ENCODE measurements at places on chromosomes 2 and 18.

GRCh38 chr2:14641116-14641515 is 8.6 kb downstream of the LRATD1 start:
- no peak for DNase-seq

GRCh38 chr2:65536596-65536995 is 104.2 kb upstream of the SPRED2 start:
- no peak for DNase-seq

DNA sequence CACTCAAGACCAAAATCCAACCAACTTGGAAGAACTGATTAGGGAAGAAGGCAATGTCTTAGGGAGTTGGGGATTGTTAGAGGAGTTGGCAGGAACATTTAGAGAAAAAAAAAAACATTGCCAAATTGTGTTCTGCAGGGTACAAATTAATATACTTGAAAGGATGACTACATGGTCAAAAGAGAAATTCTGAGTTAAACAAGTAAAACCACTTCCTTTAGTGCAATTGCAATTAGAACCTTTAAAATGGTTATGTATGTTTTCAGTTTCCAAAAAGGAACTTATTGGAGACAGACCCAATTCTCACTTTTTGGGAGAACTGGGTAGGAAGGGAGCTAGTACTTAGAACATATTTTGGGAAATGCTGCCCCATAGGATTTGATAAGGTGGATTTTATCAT is 137.9 kb downstream of the GPD2 start:
- no peak for DNase-seq

DNA sequence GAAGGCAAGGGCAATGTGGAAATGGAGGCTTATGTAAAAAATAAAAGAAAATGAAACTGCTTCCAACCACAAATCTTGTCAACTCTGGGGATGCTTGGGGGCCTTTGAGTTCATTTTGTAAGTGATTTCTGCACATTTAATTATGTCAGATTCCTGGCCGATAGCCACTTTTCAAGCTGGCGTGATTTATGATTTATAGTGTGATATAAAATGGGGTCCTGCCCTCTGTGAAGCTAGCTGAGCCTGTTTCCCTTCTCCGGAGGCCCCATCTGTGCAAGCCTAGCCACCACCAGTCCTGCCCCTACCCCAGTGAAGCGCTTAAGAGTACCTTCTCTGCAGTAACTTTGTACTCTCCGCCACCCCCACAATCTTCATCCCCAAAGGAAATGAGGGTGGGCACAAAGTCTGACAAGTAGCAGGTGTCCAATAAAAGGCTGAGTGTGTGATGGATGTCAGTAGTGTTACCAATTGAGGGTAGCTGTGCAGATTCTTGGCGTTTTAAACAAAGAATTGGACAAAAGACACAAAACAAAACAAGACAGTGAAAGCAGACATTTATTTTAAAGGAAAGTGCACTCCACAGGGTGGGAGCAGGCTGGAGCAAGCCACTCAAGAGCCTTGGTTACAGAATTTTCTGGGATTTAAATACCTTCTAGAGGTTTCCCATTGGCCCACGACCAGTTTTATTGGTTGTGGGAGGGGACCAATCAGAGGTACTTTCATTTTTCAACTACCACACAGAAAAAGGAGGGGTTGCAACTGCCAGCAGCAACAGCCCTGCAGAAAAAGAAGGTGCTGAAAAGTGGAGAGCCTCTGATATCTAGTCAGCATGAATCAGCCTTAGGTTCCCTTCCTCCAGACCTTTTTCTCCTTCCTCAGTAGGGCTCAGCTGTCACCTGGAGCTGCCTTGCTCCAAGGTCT is 39.0 kb upstream of the SIX3 start:
- no peak for DNase-seq

GRCh38 chr18:63299837-63300745 is 19.5 kb downstream of the BCL2 start:
- DNase-seq, result no peak

DNA sequence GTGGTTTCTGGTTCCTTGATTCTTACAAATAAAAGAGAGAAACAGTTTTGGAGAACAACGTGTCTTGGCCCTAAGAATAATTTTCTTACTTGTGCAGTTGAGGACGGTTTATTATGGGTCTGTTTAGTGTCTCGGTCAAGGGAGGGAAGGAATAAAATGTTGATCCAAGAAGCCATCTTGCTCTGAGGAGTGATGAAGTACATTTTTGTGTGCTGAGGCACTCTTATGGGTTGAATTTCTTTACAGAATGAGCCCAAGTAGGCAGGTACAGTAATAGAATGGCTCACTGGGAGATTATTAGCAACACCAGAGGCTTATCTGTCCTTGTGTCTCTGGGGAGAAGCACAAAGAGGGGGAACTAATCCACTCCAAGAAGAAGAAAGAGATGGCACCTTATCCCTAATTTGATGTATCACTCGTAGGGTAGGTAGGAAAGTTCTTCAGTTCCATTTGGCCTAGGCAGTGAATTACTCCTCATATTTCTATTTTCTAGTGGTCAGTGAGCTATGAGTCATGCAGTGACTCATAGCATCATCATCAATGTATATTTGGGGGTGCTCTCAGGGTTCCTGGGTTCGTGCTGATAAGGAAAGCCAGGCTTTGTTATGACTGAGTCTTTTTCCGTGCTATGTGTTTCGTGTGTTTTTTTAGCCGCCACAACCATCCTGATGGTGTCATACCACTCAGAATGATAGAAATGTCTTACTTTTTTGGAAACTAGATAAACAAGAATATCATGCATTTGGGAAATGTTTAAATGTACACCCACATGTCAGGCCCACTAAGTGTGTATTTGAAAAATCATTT is 250.1 kb upstream of the CTAGE1 start:
- no peak for DNase-seq

GRCh38 chr2:82494739-82495138 is 1964.3 kb downstream of the SUCLG1 start:
- DNase-seq, result no peak

DNA sequence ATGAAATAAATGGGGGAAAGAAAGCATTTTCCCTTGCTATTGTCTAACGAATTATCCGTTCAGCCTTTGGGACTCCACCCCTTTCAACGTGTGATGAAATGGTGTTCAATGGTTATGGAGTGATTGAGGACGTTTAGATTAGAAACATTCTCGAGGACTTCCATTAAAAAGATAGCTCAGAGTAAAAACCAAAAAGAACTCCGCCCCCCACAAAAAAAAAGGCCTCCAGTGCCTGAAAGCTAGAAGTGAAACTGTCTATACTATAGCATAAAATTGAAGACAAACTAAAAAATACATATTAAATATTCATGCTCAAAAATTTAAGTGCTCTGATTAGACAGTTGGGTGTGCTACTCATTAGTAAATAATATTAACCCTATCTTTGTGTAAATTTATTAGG is 3.0 kb upstream of the ZNF516 start:
- no peak for DNase-seq

GRCh38 chr2:91974401-91975129 is 2896.7 kb upstream of the TEKT4 start:
- DNase-seq, result no peak

- DNase-seq, result no peak
Observed at GRCh38 chr2:124027182-124027581, 2.1 kb downstream of the CNTNAP5 start.

DNA sequence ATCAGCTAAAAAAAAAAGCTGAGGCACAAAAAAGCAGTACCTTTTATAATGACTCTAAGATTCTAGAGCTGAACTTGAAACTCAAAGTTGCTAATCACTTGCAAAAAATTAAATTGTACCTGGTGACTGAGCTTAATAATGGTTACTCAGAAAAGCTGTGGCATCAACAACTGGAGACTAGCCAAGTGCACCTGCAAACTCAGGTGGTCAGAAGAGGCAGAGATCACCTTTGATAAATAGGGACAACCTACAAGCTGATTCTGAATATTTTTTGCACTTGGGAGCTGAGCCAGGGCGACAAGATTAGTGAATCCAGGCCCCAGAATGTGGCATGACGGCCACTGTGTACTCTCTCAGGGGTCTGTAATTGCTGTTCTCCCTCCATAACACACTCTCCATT is 3.0 kb downstream of the ABHD3 start:
- DNase-seq, result no peak

DNA sequence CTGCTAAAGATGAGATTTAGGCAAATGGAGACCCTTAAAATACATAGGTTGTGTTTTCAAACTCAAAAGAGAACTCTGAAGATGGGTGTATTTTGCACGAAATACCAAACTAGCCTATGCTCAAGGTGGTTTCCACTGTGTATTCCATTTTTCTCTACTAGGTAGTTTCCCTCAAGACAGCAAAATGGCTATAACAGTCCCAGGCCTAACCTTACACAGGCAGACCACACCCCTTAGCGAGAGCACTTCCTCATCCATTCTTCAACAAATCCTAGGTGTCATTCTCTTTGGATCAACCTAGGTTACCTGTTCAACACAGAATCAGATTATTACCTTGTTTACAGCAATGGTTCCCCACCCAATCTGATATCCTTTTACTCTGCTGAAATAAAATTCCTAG is 42.6 kb downstream of the HNRNPLL start:
- DNase-seq, result no peak

DNA sequence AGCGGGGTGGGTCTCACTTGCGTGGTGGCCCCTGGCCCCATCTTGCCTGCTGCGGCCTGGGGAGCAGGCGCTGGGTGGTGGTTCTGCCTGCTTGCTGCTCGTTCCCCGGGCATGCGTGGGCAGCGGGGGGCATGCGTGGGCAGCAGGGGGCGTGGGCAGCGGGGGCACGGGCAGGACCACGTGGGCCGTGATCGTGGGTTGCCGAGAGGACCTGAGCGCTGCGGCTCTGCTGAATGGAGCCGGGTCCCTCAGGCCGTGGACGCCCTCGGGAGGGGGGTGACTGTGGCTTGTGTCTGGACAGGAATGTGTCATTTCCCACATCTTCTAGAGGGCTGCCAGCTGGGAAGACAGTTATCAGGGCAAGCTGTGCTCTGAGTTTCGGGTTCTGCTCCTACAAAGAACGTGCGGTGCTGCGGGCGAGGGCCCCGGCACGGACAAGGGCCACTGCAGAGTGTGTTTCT is 8.3 kb upstream of the GAL3ST2 start:
- DNase-seq, result no peak

GRCh38 chr2:50181212-50181611 is 850.7 kb downstream of the NRXN1 start:
- no peak for DNase-seq

DNA sequence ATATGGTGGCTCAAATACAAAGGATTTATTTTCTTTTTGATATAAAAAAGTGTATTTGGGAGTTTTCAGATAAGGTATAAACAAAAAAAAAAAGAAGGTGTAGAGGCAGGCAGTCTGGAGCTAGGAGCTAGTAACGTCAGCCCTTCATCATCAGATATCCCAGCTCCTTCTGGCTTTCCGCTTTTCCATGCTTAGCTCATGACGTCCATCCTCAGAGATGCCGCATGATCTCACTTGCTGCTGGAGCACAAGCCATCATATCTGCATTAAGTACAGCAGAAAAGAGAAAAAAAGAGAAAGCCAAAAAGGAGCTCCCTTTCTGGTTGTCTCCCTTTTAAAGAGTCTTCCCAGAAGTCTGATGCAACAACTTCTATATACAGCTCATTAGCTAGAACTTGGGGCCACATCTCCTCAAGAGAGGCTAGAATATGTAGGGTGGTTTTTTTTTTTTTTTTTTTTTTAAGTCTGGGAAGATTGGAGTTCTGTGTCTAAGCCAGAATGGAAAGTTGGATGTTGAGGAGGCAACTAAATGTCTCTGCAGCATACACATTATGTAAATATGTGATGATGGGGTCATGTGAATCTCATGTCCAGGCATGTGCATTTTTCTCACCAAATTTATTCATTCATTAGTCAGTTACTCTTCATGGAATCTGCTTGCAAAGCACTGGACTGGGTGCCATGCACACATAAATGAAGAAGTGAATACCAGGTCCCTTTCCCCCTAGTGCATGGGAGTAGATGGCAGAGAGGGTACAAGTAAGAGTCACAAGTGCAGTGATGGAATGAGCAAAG is 52.3 kb downstream of the DDX1 start:
- no peak for DNase-seq

- DNase-seq, result no peak
Observed at GRCh38 chr2:157194844-157195243, 62.7 kb upstream of the GALNT5 start.

GRCh38 chr18:47993409-47993808 is 63.0 kb upstream of the SMAD2 start:
- no peak for DNase-seq

DNA sequence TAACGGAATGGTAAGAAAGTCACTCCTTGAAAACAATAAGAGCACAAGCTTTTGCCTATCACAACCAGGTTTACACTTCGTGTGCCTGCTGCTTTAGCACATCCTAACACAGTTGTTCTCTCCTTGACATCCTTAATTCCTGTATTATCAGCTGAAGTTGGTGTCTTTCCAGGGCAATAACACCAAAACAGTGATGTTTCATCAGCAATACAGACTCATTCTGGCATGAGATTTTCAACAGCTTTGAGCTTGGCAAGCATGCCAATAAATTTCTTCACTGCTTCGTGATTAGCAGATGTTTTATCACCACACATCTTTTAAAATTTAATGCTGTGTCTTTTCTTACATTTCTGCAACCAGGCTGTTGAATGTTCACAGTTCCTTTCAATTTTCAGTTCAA is 148.4 kb downstream of the EIPR1 start:
- no peak for DNase-seq

DNA sequence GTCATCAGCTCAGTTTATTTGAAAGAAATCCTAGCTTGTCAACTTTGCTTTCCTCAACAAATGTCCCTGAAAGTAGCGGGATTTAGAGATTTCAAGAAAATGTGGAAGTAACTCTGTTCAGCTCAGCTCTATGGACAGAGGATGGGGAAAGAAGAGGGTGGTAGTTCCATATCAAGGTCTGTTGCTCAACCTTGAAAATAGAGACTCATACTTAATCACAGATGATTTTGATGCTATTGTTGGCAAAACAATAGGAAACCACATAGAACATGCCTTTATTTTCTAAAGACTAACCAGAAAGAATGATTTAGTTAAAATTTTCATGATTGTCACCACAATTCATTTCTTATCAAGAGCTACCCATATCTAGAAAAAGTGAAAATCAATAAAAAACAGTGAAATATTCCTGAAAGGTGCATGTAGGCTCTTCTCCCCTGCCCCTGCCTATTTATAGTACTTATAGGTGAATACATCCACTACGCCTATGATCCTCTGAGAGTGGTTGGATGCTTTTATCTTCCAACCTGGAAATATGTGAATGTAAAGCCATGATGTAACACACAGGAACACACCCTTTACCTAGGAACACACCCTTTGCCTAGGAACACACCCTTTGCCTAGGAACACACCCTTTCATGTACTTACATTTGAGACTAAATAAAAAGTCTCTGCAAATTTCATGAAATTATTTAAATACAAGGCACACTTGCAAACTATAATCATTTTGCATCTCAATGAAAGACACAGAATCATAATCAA is 65.8 kb downstream of the ETAA1 start:
- DNase-seq, result no peak

DNA sequence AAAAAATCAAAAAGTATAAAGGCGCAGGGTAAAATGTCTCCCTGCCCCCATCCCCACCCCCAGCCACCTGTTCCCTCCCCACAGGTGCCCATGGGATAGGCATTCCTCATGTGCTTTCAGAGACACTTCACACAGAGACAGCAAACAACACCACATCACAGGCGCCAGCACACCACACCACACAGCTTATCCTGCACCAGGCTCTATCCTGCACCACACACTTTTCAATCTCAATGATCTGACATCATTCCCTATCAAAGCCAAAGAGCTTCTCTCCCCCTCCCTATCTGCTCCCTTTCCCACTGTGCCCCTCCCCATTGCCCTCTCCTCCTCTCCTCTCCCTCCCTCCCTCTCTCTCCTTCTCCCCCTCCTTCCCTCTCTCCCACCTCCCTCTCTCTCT is 15.5 kb downstream of the FAM178B start:
- no peak for DNase-seq

GRCh38 chr2:129237966-129238725 is 741.3 kb upstream of the RAB6C start:
- DNase-seq, result no peak
